NCI-H1417 (cell line): ENCODE measurements at places on chromosomes 1 and 21.
A peak's percentile ranks its signal among the peaks of the same experiment; 100 is the strongest.

DNA sequence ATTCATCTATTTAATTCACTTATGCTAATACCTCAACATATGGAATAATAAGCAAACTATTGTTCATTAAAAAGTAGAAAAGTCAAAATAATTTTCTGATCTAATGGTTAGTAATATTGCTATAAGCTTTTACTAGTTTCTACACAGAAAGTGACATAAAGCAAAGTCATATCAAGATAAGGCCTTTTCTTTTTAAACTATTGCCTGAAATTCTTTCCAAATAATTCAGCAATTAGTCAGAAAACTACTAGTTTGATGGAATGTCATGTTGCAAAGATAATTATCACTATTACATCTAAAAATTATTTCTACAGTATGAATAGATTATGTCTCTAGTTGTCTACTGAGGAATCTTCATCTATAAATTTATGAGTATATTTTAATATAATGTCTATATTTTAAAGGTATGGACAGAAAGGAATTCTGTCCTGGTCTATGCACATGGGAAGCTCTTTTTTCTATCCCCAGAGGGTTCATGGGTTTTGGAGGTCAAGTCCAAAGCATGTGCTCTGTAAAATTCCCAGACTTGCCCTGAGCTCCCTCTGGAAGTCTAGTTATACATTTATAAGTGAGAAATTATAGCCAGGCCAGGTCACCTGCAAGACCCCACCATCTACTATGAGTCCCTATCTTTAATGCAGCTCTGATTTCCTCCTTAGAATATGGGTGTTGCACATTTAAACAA lies 84.6 kb upstream of the DPYD start:
- no peak for DNase-seq

GRCh38 chr1:198101716-198102453 lies 54.9 kb upstream of the NEK7 start:
- DNase-seq: no peak

GRCh38 chr1:193377472-193377871 lies 191.1 kb upstream of the B3GALT2 start:
- no peak for DNase-seq

DNA sequence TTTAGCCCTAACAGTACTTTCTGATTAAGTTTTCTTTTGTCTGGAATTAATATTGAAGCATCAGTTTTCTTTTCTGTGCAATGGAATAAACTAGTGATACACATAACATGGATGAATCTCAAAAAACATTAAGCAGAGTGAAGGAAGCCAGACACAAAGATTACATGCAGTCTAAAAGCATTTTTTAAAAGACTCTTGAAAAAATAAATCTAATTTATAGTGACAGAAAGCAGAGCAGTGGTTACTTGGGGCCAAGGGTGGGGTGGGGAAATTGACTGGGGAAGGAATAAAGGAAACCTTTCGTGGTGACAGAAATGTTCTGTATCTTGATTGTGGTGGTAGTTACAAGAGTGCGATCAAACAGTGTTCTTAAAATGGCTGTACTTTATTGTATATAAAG lies 20.2 kb upstream of the ST6GALNAC3 start:
- DNase-seq: no peak

DNA sequence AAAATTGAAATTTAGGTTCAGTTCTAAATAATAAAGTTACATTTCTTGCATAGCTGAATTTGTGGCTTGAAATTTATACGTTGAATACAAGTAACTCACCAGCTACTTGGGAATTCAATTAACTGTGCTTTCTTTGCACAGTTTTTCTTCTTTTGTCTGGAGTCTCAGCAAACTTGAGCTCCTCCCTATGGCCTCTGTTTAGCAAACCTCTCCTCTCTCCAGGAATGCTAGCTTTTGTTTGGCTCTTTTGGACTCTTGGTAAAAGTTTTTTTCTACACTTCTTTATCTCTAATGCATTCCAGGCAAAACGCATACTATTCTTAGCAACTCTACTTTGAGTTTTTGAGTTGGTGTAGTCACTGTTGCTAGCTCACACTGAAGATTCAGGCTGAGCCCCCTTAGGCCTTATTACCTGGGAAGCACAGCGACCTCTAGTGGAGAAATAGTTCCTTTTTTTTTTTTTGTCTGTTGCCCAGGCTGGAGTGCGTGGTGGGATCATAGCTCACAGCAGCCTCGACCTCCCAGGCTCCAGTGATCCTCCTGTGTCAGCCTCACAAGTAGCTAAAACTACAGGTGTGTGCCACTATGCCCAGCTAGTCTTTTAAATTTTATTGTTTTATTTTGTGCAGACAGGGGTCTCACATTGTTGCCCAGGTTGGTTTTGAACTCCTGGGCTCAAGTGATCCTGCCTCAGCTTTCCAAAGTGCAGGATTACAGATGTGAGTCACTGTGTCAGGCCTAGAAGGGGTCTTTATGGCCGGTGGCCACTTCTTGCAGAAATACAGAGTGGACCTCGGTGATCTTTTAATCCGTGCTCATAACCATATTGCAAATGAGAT lies 61.7 kb downstream of the CASQ2 start:
- peak; percentile 58 for DNase-seq

- no peak for DNase-seq
Measured at GRCh38 chr1:160260406-160261382, 1.7 kb downstream of the DCAF8 start.

GRCh38 chr1:151547119-151547899 lies 7.2 kb downstream of the TUFT1 start:
- DNase-seq: no peak

GRCh38 chr1:235571482-235571881 lies 67.2 kb upstream of the B3GALNT2 start:
- DNase-seq: no peak

GRCh38 chr21:43608225-43608624 lies 51.1 kb downstream of the HSF2BP start:
- no peak for DNase-seq

DNA sequence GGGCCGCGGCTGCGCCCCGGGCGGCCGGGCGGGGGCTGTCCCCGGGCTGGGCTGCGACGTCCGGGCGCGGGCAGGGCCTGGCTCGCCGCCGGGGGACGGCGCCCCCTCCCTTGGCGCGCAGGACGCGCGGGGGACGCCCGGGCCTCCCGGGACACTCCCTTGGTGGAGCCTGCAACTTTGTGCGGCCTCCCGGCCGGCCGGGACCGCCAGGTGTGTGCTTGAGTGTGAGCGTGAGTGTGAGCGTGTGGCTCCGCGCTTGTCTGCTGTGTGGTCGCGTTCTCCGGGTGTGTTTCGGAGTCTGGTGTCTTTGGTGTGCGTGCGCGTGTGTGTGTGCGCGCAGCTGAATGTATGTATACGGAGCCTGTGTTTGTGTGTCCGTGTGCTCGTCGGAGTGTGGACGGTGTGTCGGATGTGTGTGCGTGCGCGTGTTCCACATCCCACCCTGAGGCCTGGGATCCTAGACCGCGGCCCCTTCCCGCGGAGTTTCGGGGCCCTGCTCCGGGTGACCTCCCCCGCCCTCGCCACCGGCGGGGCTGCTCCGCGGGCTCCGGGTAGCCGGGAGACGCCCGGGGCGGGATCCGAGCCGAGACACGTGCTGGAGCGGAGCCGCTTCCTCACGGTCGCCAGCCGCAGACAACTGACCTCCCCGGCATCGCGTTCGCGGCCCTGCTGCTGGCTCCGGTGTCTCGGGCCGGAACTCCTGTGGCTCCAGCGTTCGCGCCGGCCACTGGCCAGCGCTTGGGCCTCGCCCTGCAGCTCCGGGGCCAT lies 1.7 kb downstream of the PTPRU start:
- DNase-seq: peak; percentile 50
